ENCODE measurements at places on chromosomes 11 and 22.

DNA sequence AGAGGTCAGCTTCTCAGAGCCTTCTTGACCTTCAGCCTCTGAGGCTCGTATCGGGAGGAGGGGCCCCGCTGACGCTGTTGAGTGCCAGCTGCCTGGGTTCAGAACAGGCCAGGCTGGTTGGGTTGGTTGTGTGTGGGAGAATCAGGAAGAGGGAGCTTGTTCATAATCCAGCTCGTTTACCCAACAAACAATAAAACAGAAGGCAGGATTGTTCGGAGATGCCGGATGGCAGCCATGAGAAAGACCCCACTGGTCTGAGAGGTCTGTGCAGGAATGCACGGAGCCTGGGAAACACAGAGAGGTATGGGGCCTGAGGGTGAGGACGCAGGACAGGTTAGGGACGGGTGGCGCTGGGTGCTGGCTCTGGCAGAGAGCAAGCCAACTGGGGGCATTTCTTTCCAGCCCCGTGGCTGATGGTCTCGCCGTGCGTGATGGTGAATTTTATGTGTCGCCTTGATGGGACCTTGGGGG, 31.6 kb upstream of the SHANK2 start:
- no peak for DNase-seq

DNA sequence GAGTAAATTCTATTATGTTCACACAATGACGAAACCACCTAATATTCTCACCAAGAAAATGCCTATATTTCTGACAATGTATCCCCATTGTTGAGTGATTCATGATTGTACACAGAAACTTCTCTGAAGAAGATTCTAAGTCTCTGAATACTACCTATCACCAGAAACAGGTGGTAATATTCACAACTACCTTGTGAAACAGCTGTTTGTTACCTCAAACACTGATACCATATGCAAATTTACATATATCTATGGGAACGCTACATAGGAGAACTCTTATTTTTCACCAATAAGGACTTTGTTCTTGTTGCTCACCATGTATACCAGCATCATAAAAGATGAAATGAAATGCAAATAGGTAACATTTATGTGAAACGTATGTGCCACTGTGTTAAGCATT, 59.3 kb downstream of the PDGFD start:
- DNase-seq = no peak

DNA sequence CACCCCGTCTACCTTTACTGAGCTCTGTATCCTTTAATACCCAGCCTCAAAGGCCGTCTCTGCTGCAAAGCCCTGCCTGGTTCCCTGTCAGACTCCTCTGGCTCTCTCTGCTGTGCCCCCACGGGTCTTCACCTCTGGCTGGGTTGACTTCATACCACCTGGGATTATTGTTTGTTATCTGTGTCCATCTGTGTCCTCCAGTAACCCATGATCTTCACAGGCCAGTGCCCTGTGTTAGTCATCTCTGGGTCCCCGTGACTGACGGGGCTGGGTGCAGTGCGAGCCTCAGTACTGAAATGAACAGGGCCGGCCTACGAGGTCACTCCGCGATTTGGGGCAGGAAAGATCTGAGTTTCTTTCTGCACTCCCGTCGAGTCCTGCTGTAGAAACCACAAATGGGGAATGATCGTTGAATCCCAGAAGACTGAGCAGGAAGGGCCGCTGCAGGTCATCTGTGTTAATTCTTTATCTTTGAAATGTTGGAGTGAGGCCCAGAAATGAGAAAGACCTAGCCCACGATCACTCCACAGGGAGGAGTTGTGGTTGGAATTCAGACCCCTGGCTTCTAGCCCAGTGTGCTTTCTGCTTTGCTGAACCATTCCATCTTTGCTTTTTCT, 12.3 kb upstream of the TUB start:
- no peak for DNase-seq

- peak; percentile 56 for DNase-seq
Measured at GRCh38 chr11:116707161-116707629, 65.6 kb downstream of the BUD13 start.

GRCh38 chr22:46864314-46865051, 102.0 kb downstream of the TBC1D22A start:
- no peak for DNase-seq

- no peak for DNase-seq
Measured at GRCh38 chr11:11146830-11147229, 206.2 kb downstream of the CSNK2A3 start.

- DNase-seq = no peak
Measured at GRCh38 chr11:15761235-15761634, 595.1 kb downstream of the SOX6 start.

- no peak for DNase-seq
Measured at GRCh38 chr22:39422101-39422500, 22.5 kb downstream of the TAB1 start.

- DNase-seq = no peak
Measured at GRCh38 chr11:74926304-74927030, 22.4 kb downstream of the XRRA1 start.

GRCh38 chr22:23072911-23073491, 2.7 kb downstream of the GNAZ start:
- no peak for DNase-seq

DNA sequence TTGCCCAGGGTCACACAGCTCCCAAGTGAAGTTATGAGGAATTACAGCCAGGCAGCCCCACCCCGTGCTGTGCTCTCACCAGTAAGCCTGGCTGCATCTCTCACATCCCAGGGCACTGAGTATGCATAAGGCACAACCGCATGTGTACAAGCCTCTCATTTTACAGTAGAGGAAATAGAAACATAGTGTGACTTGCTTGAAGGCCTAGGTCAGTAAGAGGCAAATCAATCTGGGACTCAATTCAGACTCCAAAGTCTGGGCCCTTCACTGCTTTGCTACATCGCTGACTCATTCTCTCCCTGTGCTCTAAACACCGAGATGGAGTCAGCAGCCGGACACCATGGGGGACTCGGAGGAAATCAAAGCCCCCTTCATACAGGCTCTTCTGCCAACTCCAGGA, 7.9 kb downstream of the ABTB2 start:
- no peak for DNase-seq

GRCh38 chr22:38221908-38222796, 20.4 kb downstream of the MAFF start:
- no peak for DNase-seq

- no peak for DNase-seq
Measured at GRCh38 chr11:57597461-57597915, at the start of gene SERPING1. SERPING1 (plus strand) TSS chr11:57597685; CDS start chr11:57598271, 586 bp downstream.

DNA sequence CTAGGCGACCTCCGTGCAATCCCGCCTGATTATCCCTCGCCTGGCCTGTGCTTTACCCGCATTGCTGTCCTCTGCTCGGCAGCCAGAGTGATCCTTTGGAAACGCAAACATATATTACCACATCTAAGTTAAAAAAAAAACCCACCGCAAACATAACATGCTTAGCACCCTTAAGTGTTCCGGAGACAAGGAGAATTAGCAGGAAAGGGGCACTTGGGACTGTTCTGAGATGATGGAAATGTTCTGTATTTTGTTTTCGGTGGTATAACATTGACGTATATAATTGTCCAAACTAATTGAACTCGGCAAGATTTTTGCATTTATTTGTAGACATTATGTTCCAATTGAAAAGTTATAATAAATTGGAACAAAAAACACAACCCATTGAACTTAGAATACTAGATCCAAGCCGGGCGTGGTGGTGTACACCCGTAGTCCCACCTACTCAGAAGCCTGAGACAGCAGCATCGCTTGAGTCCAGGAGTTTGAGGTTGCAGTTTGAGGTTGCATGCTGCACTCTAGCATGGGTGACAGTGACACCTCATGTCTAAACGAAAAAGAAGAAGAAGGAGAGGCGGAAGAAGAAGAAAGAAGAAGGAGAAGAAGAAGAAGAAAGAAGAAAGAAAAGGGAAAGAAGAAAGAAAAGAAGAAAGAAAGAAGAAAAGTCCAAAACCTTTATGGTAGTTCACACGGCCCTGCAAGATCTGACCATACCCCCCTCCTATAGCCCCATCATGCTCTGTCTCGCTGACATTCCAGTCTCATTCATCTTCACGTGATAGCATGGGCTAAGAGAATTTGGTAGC, 604 bp upstream of the POLR3H start:
- no peak for DNase-seq

- no peak for DNase-seq
Measured at GRCh38 chr11:67351275-67352005, 1.9 kb downstream of the POLD4 start.

DNA sequence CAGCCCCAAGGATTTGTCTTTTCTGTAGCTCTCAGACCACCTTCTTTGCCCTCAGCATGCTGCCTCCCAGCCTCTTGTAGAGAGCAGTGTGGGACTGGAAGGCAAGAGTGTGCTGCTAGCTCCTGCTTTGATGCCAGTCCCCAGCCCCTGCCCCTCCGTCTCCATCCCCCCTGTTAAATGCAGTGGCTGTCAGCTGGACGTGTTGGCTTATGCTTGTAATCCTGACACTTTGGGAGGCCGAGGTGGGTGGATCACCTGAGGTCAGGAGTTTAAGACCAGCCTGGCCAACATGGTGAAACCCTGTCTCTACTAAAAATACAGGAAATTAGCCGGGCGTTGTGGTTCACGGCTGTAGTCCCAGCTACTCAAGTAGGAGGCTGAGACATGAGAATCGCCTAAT, 15.5 kb downstream of the SNRPD3 start:
- no peak for DNase-seq

GRCh38 chr11:26891501-26891900, 102.4 kb upstream of the FIBIN start:
- DNase-seq = no peak

- DNase-seq = no peak
Measured at GRCh38 chr22:39534591-39535356, 2.2 kb upstream of the RPS19BP1 start.

DNA sequence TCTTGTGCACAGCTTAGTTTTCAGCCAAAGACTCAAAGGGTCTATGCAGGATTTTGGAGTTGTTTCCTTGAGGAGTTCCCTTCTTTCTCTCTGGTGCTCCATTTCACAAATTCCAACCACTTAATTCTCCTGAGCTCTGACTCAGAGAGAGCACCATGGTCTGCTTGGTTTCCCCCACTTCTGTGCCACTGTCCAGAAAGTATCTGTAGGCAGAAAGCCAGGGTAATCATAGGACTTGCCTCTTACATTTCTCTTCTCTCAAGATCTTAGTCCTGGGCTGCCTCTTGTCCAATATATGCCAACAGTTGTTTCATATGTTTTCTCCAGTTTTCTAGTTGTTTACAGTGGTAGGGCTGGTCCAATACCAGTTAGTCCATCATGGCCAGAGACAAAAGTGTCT, 6.4 kb upstream of the MRGPRD start:
- DNase-seq = no peak

DNA sequence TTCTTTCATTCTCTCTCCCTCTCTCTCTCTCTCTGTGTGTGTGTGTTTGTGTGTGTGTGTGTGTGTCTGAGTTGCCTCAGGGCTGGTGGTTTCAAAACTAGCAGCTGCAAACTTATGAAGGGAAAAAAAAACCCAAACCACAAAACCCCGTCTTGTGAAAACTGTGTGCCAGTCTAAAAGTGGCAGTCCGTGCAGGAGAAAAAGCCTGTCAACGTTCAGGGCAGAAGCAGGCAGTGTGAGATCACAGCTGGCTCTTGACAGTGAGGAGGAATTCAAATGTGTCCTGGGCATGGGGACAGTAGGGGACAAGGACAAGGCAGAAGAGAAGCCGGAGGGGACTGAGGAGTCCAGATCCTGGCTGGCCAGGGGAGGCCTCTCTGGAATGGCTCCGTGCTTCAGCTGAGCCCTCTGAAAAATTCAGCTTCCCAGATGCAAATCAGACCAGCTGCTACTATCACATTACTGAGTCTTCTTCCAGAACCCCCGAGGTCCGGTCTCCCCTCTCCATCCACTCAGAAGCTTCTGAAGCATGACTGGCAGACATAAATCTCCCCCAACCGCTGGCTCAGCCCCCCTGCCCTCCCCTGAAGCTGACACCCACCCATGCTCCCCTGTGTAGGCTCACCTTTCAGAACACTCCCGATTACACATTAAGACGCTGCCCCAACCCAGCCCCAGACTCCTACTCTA, 31.9 kb downstream of the FLI1 start:
- no peak for DNase-seq

DNA sequence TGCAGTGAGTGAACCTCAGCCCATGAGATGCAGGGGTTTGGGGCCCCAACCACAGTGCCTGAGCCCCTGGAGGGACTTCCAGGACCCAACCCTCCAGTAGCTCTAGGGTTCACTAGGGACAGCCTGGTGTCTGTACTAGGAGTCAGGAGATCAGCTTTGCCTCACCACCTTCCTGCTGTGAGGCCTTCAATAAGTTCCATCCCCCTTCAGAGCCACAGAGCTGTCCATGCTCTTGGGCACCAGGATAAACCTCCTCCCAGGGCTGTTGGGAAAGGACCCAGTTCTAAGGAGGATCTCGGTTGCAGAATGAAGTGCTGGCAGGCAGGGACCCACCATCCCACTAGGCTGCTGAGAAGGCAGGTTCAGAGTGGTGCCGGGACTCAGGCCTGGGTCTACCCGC, 9.7 kb downstream of the ARHGEF17 start:
- DNase-seq = no peak

DNA sequence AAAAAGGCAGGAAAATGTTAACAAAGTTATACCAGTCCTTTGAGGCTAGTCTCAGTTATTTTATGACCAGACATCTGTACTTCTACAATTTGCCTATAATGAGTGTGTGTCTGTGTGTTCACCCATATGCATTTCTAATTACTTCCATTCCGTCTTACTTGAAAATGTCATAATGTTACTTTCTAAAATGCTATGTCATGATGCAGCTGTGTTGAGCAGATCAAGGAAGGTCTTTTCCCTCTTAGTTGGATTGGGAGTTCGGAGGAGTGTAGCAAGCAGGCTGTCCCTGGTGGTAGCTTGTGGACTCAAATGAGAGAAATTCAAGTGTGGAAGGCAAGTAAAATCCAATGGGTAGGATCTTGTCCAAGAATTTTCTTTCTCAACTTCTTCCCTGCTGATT, 3.0 kb downstream of the SNX19 start:
- no peak for DNase-seq

DNA sequence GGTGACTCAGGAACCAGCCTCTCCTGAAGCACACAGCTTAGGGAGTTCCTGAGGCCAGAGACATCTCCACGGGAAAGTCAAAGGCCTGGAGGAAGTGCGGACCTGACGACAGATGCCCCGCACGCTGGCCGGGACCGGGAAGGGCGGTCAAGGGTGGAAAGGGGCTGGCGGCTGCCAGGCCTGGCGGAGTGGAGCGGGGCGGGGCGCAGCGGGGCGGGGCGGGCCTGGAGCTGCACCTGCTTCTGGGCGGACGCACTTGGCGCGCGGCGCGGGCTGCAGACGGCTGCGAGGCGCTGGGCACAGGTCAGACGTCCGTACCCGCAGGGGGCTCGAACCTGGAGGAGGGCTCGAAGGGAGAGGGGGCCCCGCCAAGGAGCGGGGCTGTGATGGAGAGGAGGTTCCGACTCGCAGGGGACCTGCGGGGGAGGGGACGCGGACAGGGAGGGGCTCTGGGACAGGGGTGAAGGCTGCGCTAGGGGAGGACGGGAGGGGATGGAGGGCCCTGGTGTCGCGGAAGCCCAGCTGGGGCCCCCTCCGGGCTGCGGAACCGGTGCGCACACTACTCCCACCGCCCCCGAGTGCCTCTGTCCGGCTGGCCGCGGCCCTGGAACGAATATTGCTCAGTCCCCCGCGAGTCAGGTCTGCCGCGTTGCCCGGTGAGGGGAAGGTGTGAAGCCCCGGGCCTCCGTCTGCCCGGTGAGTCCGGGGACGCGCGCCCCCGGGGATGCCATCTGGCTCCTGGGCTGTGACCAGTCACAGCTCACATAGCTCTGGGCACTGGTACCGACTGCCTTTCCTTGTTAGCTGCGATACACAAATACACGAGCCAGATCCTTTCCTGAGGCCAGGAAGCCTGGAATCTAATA, at the start of gene TMEM45B:
Gene TMEM45B (plus strand): TSS at position 253 of the 866 bp plus-strand sequence. CDS start 36,635 bp downstream, outside the sequence.
- DNase-seq = no peak

- no peak for DNase-seq
Measured at GRCh38 chr11:12376259-12377081, 901 bp upstream of the PARVA start.

- no peak for DNase-seq
Measured at GRCh38 chr22:29302402-29302680, 4.1 kb upstream of the GAS2L1 start.

Data from NCI-H2081 treated with DMSO at 0.1 percent for 48 hours (cell line).